ENCODE measurements at places on chromosomes 5 and 9. TPM values are rescaled to one million over a fixed set of nuclear protein-coding genes. Genes with fewer than 3 reads are reported as not detected.
A peak's percentile ranks its signal among the peaks of the same experiment; 100 is the strongest.

DNA sequence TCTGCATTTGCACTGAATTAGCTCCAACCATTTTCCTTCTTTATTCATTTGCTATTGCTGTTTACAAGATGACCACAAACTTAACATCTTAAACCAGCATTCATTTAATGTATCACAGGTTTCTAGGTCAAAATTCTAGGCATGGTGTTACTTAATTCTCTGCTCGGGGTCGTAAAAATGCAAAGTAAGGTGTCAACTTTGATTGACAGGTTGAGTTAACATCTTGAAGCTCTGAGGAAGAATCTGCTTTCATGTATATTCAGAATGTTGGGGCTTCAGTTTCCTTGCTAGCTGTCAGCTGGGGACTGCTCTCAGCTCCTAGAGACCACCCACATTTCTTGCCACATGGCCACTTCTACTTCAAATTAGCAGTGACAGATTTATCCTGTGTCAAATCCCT lies 348.7 kb upstream of the GRIN3A start:
- no peak for DNase-seq

DNA sequence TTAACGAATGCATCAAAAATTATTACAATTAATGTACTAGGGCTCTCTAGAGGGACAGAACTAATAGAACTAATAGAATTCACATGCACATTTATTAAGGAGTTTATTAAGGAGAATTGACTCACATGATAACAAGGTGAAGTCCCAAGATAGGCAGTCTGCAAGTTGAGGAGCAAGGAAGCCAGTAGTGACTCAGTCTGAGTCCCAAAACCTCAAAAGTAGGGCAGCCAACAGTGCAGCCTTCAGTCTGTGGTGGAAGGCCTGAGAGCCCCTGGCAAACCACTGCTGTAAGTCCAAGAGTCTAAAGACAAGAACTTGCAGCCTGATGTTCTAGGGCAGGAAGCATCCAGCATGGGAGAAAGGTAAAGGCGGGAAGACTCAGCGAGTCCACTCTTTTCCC lies 633.8 kb downstream of the SEMA5A start:
- peak; percentile 37 for DNase-seq

DNA sequence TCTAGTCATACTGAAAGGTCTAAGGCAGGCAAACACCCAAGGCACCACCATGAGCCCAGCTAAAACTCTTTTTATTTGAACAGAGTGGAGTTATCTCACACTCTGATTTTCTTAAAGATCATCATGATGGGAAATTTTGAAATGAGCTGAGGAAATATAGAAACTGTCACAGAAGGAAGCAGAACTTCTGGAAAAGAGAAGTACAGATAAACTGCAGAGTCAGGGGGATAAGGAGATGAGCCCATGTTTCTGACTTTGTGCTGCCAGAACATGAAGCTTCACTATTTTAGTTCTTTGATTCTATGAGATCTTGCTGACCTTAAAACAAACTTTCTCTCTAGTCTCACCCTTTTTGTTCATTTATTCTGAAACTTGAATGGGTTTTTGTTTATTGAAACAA lies 406.5 kb upstream of the EDIL3 start:
- no peak for DNase-seq

DNA sequence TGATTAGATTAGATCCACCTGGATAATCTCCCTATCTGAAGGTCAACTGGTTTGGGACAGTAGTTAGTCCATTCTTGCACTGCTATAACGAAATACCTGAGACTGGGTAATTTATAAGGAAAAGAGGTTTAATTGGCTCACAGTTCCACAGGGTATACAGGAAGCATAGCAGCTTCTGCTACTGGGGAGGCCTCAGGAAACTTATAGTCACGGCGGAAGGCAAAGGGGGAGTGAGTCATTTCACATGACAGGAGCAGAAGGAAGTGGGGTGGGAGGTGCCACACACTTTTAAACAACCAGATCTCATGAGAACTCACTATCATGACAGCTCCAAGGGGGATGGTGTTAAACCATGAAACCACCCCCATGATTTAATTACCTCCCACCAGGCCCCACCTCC lies 9.9 kb downstream of the C9orf40 start:
- peak; percentile 40 for DNase-seq

Gene ACSL6
- 0.07 TPM for total RNA-seq

GRCh38 chr9:91285729-91286353 lies 75.9 kb downstream of the AUH start:
- DNase-seq: no peak

DNA sequence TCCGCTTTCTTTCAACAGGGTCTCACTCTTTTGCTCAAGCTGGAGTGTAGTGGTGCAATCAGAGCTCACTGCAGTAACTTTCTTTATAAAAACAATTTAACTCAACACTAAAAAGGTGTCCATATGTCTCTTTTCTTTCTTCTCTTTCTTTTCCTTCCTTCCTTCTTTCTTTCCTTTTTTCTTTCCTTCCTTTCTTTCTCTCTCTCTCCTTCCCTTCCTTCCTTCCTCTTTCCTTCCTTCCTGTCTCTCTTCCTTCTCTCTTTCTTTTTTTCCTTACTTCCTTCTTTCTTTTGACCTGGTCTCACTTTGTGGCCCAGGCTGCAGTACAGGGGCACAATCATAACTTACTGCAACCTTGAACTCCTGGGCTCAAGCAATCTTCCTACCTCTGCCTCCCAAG lies 25.8 kb upstream of the TBC1D2 start:
- no peak for DNase-seq

Gene PDCD1LG2
- total RNA-seq: 1.1 TPM

Gene FOXD4L5
- total RNA-seq: not detected

Gene BRINP1
- total RNA-seq: not detected

Gene GALNT10
- 32.3 TPM for total RNA-seq

Gene SYK
- not detected for total RNA-seq

- peak; percentile 38 for DNase-seq
Observed at GRCh38 chr5:176647843-176648473, 674 bp downstream of the TSPAN17 start.

DNA sequence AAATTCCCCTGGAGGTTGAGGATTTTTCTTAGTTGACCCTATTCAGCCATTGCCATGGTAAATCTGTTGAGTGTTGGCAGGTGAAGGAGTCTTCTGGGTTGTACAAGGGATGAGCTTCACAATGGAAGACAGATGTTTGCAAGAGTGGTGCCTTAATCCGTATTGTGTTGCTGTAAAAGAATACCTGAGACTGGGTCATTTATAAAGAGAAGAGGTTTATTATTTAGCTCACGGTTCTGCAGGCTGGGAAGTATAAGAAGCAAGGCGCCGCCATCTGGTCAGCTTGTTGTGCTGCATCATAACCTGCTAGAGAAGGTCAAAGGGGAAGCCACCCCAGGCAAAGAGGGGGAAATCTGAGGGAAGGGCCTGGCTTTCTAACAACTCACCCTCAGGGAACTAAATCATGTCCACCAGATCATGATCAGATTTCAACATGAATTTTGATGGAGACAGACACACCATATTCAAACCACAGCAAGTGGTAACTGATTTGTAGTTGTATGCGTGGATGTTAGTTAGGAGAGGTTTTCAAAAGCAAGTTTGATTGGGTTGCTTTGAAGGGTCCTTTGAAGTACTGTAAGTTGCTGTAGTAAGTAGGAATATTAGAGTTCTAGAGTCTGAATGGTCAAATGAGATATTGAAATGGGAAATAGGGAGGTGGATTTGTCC lies 2.5 kb downstream of the TNPO1 start:
- peak; percentile 82 for DNase-seq

Gene SCGB3A2
- total RNA-seq: not detected

DNA sequence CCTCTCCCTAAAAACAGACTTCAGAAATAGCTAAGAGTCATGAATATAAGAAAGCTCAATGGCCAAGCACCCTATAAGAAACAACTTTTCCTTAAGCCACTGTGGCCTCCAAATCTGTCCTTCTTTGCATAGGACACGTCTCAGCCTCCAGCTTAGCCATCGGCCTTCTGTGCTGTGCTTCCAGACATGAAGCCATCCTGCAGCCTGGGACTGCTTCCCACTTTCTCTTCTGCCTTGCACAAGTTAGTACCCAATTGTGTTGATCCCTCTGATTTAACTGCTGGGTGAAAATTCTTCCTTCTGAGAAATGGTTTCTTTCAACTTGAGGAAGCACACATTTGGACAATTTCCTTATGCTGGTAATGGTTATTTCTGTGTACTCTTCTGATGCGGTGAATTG lies 334.7 kb downstream of the MARCHF11 start:
- no peak for DNase-seq

DNA sequence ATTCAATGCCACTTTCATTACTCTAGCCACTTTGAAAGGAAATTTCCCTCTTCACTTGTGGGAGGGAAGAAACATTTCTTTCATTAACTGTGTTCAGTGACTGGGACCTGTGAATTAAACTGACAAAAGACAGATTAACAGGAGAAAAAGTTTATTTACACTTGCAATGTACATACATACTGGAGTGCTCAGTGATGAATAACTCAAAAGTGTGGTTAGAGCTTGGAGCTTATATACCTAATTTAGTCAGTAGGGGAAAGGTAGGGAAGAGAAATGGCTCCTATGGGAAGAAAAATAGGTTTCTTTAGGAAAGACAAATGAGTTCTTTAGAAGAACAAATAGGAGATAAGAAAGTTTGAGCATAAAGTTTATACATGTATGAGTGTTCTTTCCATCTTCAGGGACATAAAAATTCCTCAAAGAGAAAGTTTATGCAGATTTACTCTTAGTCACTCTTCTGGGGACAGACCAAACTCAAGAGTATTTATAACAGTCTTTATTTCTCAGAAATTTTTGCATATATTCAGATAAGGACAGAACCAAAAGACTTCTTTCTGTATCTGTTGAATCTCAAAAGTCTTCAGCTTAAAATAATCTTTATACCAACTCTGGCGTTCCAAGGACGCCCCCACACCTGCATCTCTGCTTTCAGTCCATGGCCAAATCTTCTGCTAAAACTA lies 120.0 kb upstream of the RAI14 start:
- no peak for DNase-seq

DNA sequence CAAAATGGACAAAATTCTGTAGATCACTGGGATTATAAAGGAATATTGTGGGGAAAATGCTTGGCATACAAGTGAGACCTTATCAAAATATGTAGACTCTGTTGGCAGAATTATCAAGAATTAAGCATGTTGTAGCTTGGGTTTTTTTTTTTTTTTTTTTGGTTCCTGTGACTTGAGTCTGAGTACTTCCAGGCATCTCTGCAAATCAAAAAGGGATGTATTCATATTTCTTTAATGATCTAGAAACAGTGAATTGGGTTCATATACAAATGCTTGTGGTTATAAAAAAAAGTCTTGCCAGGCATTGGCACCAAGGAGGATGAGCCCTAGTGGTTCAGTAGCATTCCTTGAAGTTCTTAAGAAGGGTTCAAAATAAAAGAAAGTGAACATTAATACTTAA lies 292.2 kb downstream of the ARHGAP26 start:
- no peak for DNase-seq

- DNase-seq: no peak
Observed at GRCh38 chr9:7370381-7370780, 429.2 kb downstream of the DMAC1 start.

DNA sequence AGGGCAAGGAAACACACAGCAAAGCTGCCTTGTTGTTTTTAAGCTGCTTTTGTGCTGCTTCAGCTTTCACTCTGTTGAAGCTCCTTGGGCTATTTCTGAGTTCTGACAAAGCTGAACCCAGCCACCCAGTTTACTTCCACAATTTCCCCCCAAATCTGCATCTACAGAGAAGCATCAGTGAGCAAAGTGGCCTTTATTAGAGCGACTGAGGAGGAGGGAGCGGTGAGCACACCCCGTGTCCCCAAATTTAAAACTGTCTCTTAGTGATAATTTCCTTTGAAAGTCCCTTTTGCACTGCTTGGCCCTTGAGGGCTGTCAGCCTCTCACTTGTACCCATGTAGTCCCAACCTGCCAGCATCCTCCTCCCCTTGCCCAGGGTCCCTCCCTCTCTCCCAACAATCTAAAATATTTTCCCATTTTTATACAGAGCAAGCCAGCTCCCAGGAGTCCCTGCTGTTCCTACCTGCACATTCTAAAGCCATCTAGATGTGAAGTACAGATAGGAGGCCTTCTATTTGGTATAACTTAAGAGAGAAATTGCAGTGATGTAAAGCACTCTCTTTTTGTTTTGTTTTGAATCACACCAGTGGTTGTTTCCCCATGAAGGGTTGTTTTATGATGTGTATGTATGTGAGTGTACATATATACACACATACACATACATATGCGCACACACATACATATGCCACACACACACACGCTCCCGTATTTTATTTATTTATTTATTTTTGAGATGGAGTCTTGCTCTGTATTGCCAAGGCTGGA lies 313.5 kb downstream of the TLE4 start:
- DNase-seq: no peak

DNA sequence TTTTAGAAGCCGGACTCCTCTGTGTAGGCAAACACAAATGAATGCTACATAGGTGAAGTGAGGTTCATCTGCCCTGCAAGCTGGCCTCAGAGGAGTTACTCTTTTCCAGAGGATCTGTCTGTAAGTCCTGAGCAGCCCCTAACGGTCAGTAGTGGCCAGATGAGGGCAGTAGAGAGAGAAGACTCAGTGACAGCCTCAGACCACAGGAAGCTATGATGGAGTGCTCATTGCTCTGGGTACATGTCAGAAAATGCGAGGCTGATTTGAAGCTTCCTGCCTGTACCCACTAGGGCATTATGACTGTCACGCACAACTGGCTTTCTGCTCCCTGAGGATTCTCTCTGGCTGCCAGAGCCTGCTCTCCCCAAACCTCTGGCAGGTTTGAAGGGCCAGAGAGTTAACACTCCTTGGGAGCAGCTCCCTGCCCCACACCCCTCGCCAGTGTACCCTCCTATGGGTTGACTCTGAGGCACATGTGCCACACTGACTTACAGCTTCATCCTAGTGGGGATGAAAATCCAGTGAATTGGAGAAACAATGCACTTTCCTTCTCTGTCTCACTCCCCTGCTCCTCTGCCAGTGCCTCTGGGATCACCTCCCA lies 141.5 kb downstream of the GABRG2 start:
- DNase-seq: peak; percentile 35

- DNase-seq: no peak
Observed at GRCh38 chr9:83188277-83188676, 125.3 kb upstream of the RASEF start.

DNA sequence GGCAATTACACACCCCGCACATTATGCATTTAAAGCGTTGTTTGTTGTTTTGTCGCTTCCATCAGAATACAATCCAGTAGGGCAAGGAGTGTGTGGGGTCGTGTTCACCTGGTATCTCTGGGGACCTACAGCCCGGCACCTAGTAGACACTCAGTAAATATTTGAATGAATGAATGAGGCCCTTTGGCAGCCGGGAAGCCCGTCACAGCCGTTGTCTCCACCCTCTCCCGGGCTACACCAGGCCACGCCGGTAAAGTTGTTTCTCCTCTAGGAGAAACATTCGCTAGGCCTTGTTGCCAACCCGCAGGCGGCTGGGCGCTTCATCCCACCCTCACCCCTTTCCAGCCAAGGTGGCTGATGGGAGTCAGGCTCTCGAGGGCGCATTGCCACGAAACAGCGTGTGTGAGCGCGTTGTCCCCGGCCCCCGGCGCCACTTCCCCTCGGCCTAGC lies 876 bp upstream of the JAK2 start:
- no peak for DNase-seq

All from A172 (cell line).